ENCODE measurements at places on chromosomes 1 and 21. TPM values are rescaled to one million over a fixed set of nuclear protein-coding genes. Genes with fewer than 3 reads are reported as not detected.

GRCh38 chr1:163797816-163798215 lies 476.1 kb downstream of the NUF2 start:
- no peak for DNase-seq

The PRELP gene
- polyA plus RNA-seq = 2.8 TPM

The LCE1C gene
- polyA plus RNA-seq = not detected

The GNG4 gene
- 1.5 TPM for polyA plus RNA-seq

Measured in left lung (tissue), 14 donors.